ENCODE measurements at places on chromosomes 2 and 18. TPM values are rescaled to one million over a fixed set of nuclear protein-coding genes. Genes with fewer than 3 reads are reported as not detected.

The ABHD1 gene
- total RNA-seq: 0.34 TPM

The AQP4 gene
- not detected for total RNA-seq

The ALPI gene
- not detected for total RNA-seq

The SCN7A gene
- not detected for total RNA-seq

The EGR4 gene
- total RNA-seq: 1.6 TPM

The ABCG5 gene
- not detected for total RNA-seq

The PCBP1 gene
- 270 TPM for total RNA-seq

The RGPD3 gene
- 0.24 TPM for total RNA-seq

The MC5R gene
- not detected for total RNA-seq

The PLCD4 gene
- total RNA-seq: 0.24 TPM

The CHMP3 gene
- total RNA-seq: 60.2 TPM

The CYS1 gene
- 0.81 TPM for total RNA-seq

The ANKRD29 gene
- not detected for total RNA-seq

The IL1A gene
- total RNA-seq: 6.6 TPM

The EFHD1 gene
- total RNA-seq: 1.8 TPM

The TTN gene
- 6.9 TPM for total RNA-seq

The KIAA2012 gene
- total RNA-seq: not detected

The LBX2 gene
- total RNA-seq: 1.2 TPM

The SPATA3 gene
- total RNA-seq: 1.9 TPM
